Activated CD4-positive, alpha-beta T cell treated with anti-CD3 and anti-CD28 coated beads, Interleukin-2, amount 10 ng/mL, durations not matched to agents 24 days and 14 days (primary cell): ENCODE measurements at places on chromosomes 1 and 21. TPM values are rescaled to one million over a fixed set of nuclear protein-coding genes. Genes with fewer than 3 reads are reported as not detected.

DNA sequence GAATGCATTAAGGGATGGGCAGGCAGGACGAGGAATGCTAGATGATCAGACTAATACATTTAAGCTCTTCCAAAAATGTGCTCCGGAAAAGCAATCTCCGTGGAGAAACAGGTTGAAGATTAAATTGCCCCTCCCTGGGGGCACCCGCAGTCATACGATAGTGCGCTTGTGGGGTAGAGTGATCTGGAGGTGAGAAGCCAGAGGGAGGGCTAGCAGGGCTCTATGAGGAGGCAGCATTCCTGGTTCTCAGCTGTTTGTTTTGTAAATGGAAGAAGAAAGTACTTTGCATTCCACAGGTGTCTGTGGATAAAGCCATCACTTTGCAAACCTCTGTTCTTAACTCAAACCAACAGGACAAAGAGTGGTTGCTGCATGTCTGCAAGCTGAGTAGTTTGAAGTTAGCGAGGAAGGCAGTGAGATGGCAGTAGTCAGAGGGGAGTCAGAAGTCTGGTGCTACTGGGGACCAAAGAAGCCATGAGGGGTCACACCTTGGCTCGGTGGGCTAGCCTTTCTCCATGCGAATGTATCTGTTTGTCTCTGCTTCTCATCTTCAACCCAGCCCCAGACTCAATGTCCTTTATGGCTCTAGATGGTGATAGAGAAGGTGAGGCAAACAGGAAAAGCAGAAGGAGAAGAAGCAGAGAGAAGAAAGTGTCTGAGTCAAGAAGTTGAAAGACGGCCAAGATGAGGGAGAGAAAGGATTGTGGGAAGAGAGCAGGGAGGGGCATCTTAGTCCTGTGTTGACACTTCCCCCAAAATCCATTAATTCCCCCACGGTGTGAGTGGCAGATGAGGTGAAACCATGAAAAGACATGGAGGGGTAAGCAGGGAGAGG, 65.2 kb upstream of the GJA8 start:
- no peak for DNase-seq

- no peak for DNase-seq
Observed at GRCh38 chr1:199862047-199862446, 165.5 kb upstream of the NR5A2 start.

DNA sequence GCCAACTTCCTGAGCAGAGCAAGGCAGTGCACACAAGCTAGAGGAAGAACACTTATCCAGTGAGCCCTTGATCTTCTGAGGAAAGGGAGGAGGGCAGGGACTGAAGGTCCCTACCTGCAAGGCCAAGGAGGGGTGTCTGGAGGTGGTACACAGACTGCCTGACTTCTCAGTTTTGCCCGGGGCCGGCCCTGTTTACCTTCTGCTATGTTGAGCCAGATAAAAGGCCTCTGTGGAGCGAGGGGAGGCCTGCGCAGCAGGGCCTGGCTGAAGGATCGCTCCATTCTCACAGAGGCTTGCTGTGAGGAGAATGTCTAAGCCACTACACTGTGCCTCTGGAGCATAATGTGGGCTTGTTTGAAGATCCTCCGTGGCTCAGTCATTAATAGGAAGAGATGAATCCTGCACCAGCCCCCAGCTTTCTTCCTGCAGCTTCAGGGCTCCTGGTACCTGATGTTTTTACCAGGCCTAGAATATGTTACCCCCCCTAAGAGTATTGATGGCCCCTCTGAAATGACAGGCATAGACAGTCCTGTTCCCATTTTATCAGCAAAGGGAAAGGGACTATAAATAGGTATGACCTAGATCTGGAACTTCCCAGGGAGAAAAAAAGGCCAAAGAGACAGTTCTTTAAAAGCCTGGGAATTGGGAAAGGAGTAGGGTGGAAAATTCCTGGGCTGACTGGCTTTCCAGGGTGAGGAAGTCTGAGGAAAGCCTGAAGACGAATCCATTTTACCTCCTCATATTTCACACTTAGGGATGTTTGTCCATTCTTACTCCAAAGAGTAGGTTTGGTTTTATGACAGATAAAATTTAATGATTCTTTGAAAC, 4.7 kb downstream of the POGK start:
- no peak for DNase-seq

- DNase-seq = no peak
Observed at GRCh38 chr1:201504799-201505502, 2.0 kb downstream of the CSRP1 start.

GRCh38 chr1:173062150-173062938, 11.6 kb upstream of the TNFSF18 start:
- DNase-seq = no peak

DNA sequence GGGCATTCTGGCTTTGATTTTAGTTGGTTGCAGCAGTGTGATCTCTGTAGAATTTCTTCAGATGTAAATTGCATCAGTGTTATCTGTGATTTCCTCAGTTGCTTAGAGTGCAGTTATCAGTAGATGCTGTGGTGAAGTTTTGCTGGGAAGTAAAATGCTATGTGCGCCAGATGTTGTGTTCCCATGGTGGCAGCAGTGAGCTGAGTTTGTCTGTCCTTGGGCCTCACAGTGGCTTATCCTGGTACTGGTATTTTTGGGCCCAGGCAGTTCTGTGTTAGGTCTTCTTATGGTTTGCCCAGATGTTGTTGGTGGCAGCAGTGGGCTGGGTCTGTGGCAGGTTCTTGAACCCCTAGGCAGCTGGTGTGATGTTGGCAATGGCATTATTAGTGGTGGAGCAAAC, 1242.1 kb downstream of the PLA2G4A start:
- DNase-seq = no peak

DNA sequence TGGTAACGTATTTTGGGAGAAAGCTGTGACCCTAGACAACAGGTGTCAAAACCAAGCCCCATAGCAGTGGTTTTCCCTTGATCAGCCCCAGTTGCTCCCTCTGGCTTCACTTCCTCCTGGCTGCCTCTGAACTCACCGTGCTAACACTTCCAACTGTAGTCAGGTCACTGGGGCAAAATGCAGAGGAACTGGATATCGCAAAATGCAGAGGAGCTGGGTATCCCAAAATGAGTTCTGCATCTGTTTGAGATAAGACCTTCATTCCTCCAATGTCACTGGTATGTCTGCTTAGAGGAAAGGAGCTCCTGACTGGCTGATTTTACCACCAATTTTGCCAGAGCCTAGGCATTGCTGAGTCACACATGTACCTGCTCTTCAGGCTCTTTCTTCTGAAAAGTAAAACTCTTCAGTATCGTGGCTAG, 19.6 kb upstream of the TACSTD2 start:
- DNase-seq = no peak

DNA sequence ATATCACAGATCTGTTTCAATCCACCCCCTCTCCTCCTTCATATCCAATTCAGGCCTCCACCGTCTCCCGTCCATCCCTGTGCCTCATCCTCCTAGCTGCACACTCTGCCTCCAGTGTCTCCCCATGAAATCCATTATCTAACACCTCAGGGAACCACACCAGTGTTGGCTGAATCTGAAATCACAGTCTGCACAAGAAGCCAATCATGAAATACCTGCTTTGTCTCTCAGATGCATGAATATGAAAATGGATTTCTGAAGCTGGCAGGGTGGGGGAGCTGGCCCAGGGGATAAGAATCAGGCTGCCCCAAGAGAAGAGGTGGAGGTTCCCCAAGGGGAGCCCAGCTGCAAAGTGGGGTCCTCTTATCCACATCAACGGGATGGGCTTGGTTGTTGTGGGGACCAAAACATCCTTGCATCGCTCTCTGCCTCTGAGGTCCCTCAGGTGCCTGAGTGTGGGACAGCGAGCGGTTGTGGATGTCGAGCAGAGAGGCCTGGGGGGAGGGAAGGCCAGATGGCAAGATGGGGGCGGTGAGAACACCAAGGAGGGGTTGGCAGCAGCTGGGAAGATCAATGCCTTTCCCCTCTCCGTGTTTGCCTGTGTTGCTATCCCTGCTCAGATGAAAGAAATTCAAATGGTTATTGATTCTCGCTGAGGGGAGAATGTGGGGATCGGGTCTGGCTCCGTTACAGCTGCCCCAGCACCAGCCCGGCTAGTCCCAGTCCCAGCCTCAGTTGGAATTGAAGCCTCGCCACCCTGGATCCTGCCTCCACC, 237.3 kb upstream of the POU3F1 start:
- no peak for DNase-seq

DNA sequence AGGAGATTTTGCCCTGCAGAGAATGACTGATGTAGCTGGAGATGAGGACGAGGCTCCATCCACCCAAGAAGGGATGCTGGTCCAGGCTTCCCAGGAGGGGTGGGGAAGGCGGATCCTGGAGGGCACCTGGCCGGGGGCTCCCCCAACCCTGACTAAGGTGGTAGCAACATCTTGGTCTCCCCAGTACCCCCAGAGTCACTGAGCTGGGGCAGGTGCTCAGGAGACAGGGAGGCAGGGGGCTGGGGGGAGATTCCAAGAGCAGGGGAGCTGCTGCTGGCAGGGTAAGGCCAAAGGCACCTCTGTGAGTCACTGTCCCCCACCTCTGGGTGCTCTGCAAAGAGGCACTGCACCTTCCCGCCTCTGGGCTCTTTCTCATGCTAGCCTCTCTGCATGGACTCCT, 24.0 kb downstream of the CDCA8 start:
- DNase-seq = no peak

- DNase-seq = no peak
Observed at GRCh38 chr1:95263450-95263849, 29.4 kb downstream of the RWDD3 start.

DNA sequence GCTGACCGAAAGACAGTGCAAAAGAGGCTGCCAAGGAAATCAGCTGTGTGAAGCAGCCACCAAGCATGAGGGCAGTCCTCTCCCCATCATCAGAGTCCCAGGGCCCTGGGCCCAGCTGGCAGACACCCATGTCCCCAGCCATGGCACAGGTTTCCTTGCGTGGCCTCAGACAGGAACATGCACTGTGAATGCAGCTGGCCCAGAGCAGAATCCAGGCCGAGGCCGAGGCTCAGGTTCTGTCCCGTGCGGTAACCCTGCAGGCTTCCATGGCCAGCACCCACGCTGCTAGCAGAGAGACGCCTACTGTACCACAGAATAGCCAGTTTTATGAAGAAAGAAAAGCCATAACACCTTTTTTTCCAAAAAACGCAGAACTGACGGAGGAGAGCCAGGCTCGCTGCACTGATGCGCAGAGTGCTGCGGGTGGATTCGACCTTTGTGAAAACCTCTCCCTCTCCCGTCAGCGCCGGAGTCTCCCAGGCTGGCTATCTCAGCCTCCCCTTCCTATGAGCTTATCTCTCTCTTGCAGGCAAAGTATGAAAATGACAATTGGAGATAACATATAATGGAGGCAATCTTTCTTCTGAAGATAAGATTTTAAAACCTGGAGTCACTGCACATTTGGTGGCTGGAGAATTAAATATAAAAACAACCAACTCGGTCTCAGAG, 106.6 kb downstream of the NPHP4 start:
- no peak for DNase-seq

DNA sequence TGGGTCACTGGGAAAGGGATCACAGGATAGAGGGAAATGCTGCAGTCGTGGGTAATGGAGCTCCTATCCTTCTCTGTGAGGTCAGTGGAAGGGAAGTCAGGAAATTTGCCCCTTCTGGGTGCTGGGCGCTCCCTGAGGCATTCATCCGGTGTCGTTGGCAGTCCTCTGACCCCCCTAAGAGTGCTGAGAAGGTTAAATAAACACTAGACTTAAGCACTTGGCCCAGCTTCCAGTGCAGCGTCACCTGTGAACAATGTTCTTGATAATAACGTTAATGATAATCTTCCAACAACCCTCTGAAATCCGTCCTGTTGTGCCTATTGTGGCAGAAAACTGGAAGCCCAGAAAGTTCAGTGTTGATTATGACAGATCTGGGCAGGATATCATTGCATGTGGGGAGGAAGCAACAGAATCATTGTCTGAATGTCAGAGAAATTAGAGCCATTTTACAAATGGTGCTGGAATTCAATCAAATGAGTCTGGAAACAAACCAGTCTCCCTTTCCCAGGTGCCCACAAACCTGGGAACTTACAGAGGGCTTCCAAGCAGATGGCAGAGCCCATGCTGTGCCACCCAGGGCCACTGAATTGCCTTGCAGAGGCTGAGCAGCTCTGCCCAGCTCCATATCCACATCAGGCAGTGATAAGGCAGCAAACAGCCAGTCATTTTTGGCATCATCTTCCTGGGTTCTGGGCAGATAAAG, 216.8 kb downstream of the KAZN start:
- DNase-seq = no peak

DNA sequence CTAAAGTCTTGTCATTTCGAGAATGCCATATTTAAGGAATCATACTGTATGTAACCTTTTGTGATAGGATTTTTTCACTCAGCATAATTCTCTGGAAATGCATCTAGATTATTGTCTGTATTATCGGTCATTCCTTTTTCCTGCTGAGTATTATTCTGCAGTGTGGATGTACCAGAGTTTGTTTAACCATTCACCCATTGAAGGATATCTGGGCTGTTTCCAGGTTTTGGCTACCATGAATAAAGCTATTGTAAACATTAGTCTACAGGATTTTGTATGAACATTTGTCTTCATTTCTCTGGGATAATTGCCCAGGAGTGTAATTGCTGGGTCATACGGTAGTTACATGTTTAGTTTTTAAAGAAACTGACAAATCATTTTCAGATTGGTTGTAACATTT, 61.8 kb downstream of the ATP1A1 start:
- DNase-seq = no peak

DNA sequence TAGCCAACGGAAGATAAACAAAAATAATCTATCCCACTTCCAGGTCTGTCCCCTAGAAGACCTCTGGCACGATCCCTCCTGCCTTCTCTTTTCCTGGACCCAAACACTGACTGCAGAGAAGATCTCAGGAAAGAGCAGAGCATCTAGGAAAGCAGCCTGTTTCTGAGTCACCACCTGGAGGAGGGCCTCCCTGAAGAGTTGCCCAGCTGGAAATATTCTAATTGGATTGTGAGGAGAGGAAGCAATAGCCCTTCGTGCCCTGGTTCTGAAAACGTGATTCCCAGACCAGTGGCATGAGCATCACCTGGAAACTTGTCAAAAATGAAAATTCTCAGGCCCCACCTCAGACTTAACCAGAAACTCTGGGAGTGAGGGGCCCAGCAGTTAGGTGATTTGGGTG, 411.1 kb downstream of the SETD4 start:
- DNase-seq = no peak

Gene CFHR1
- not detected in 2 replicates for total RNA-seq

Gene PADI3
- not detected in 2 replicates for total RNA-seq

Gene CR2
- 0.24 TPM in 1 of 2 replicates, not detected in the other for total RNA-seq

Gene AUNIP
- 12.0 and 13.9 TPM in 2 replicates for total RNA-seq

Gene LCE6A
- total RNA-seq = not detected in 2 replicates

Gene ACTN2
- total RNA-seq = 0.40 and 0.44 TPM in 2 replicates

Gene ZNF648
- not detected in 2 replicates for total RNA-seq

Gene SPATA46
- total RNA-seq = not detected in 2 replicates

Gene TSPAN1
- total RNA-seq = not detected in 2 replicates

Gene SYPL2
- 0.07 TPM in 1 of 2 replicates, not detected in the other for total RNA-seq
